ENCODE measurements at places on chromosomes 4 and X. TPM values are rescaled to one million over a fixed set of nuclear protein-coding genes. Genes with fewer than 3 reads are reported as not detected.

ADH6 gene
- not detected for total RNA-seq

DNA sequence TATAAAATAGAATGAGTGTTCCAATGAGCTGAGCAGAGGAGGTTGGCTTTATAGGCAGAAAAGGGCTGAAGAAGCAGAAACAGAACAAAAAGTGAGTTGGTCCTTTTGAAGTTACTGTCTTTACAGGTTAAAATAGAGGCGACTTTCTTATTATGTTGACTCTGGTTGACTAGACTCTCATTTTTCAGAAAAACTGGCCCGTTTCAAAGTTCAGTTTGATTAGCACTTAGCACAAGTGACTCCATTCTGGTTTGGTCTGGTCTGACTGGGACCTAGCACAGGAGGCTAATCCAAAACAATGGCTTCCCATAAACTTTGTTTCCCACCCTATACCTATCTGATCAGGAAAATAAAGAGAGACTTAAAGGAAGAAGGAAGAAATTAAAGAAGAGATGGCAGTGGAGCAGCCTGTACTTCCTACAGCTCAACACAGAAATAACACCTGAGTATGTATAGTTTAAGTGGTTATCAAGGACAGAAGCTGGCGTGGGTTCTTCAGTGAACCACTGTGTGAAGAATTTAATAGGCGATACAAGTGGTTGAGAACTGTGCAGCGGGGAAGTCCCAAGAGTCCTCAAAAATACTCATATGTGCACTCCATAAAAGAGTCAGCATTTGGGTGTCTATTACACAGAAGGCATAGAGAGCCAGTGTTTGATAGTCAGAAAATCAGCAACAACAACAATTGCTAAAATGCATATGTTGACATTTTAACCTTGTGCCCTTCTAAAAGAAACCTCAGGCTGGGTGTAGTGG lies 554.8 kb upstream of the HTR2C start:
- DNase-seq: peak; percentile 4

GRCh38 chrX:107766470-107767150 lies 9.0 kb downstream of the TSC22D3 start:
- DNase-seq: peak; percentile 65

GRCh38 chrX:96140796-96141195 lies 543.8 kb upstream of the DIAPH2 start:
- DNase-seq: no peak

SPANXB1 gene
- total RNA-seq: not detected

CSAG3 gene
- not detected for total RNA-seq

- DNase-seq: no peak
Measured at GRCh38 chr4:40245550-40245949, 48.7 kb downstream of the RHOH start.

DNA sequence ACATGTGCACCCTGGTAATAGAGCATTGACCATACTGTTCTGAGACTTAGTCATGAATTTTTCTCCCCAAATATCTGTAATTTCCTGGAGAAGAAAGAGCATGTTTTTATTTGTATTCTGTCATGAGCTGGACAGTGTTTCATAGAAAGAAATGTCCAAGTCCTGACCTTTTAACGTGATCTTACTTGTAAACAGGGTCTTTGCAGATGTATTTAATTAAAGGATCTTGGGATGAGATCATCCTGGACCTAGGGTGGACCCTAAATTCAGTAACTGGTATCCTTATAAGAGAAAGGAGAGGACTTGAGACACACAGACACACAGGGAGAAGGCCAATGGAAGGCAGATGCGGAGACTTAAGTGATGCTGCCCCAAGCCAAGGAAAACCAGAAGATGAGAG lies 3.6 kb downstream of the ADGRA3 start:
- DNase-seq: no peak

GRCh38 chr4:108589961-108590360 lies 30.4 kb upstream of the RPL34 start:
- no peak for DNase-seq

GRCh38 chr4:169114341-169114974 lies 104.4 kb upstream of the CBR4 start:
- no peak for DNase-seq

DNA sequence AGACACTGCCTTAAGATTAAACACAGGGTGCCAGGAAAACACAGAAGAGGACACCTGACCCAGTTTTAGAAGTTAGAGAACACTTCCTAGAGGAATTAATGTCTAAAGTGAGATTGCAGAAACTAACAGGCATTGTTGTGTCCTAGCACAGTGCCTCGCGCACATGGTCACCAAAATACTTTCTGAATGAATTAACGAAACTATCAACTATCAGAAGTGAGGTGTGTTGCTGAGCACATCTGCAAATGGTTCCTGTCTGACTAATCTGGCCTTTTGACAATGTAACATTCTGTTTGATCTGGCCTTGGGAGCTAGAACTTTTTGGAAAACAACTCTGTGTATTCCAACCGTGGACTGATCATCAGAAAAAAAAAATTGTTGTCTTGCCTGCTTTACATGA lies 556.8 kb upstream of the LCORL start:
- DNase-seq: no peak

FAM241A gene
- total RNA-seq: 7.2 TPM

F8A2 gene
- not detected for total RNA-seq

MAGEB1 gene
- not detected for total RNA-seq

PNCK gene
- total RNA-seq: not detected

DNA sequence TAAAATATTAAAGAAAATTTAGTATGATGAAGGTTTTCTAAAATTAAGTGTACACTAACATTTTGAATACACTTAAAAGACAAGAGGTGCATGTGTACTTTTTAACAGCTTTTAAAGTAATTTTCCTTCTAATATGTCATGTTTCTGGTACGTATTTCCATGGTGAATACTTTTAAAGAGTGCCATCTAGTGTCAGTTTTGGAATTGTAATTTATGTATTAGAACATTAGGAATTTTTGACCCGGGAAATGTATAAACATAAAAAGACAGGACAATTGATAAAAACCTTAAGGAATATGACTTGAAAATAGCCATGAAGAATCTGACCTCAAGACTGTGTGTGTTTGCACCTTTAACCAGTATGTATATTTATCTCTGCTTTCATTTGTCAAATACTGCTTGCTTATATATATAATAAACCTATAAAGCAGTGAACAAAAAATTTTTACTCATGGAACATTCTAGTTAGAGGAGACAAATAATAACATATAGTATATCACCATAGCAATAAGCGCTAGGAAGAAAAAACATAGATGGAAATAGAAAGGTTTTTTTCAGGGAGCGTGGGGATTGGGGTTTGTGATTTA lies 7.2 kb downstream of the GSTCD start:
- DNase-seq: no peak

DNA sequence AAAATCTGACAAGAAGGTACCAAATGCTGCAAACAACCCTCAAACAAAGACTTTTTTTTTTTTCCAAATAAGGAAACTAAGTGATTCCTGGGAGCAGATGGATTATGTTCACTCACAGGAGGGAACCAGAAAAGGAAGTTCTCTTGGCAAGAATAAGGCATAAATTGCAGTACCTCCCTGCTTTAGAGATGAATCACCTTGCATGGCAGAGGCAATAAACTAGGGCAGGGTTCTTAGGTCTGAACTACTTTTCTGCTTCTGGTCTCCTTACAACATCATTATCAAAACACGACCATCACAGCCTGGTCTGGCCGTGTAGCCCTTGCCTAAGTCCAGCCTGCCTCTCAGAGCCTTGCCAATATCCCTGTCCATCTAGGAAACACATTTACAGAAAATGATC lies 6.3 kb downstream of the TMEM31 start:
- DNase-seq: no peak

CACNA1F gene
- not detected for total RNA-seq

DNA sequence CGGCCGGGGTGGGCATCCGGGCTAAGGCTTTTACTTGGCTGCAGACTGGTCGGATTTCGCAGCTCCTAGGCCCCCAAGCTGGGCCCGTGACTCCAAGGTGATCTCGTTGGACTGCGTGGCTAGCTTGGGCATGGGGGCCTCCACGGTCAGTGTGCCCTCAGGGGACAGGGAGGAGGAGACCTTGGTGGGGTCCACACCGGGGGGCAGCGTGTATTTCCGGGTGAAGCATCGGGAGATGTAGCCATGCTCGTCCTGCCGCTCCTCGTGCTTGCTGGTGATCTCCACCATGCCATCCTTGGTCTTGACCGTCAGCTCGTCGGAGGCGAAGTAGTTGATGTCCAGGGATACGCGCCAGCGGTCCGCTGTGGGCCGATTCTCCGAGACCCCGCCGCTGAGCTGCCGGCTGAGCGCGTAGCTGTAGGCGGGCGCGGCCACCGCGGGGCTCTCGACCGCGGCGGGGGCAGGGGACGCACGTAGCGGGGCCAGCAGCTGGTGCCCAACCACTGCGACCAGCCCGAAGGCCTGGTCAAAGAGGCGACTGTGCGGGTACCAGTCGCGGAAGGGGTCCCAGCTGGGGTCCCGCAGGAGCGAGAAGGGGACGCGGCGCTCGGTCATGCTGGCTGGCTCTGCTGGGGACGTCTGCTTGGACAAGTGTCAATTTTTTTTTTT lies 881 bp upstream of the CACNA1F start:
- no peak for DNase-seq

DNA sequence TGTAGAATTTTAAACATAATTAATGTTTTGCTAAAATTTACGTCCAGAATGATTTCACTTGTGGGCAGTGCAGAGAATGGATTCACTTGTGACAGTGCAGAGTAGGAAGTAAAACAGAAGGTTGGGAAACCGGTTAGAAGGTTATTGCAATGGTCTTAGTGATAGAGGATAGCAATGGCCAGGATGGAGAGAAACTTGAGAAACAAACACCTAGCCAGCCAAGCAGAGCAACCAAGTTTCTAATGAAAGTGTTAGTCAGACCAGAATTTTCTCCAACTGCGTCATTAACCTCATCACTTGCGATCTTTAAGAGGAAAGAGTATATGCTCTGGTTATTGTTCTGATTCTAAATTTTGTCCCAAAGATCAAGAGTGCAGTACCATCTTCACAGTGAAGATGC lies 50.0 kb upstream of the TBC1D9 start:
- no peak for DNase-seq

GRCh38 chr4:948101-948935 lies 16.1 kb downstream of the TMEM175 start:
- DNase-seq: no peak

MAGEA8 gene
- total RNA-seq: not detected

DNA sequence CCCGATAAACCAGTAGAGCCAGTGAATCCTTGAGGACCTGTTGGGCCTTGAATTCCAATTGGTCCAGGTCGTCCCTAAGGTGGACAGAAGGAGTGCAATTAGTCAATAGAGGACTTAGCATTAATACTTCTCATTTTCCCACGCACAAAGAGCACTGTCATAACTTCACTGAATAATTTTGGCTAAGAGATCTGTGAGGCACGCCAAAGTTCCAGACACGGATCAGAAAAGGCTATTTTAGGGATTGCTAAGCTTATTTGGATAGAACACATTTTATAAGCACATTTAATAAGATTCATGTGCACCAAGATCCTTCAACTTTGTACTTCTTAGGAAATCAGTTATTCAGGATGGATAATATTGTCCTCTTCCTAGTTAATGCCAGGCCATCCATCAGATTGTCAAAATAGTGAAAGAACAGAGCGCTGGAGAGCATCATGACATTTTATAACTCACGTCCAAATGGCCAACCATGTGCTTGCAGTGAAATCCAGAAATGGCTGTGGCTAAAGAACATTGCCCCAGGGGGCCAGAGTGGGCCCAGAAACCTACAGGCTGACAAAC lies 129.8 kb downstream of the ATG4A start:
- no peak for DNase-seq

FGF16 gene
- 0.22 TPM for total RNA-seq

IDS gene
- 76.8 TPM for total RNA-seq

UPF3B gene
- total RNA-seq: 4.0 TPM

- peak; percentile 48 for DNase-seq
Measured at GRCh38 chr4:8194306-8195242, 4.5 kb upstream of the SH3TC1 start.

- DNase-seq: peak; percentile 34
Measured at GRCh38 chrX:103554687-103555424, 30.5 kb upstream of the TCEAL4 start.

- no peak for DNase-seq
Measured at GRCh38 chr4:2785613-2786012, 7.3 kb upstream of the SH3BP2 start.

TEX11 gene
- not detected for total RNA-seq

CPEB2 gene
- total RNA-seq: 18.9 TPM

AWAT2 gene
- not detected for total RNA-seq

TLR7 gene
- 0.54 TPM for total RNA-seq

PKD2 gene
- 50.0 TPM for total RNA-seq

SNCA gene
- 5.3 TPM for total RNA-seq

- DNase-seq: no peak
Measured at GRCh38 chr4:26226629-26227376, 94.0 kb upstream of the RBPJ start.

SPANXA2 gene
- total RNA-seq: not detected

DNA sequence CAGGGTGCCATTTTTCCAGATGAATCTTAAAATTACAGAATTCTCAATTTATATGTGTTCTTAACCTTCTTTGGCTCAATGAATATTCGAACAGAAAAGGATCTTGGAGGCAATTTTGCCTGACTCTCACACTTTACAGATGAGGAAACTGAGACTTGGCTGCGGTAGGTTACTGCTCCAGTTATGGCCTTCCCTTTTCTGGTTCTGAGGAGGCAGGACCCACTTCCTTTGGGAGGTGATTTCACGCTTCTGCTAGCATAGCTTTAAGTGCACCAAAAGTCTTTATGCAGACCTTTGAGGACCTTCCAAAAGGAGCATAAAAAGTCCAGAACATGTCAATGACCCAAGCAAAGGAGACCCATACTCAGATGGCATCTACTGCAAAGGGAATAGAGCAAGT lies 44.7 kb upstream of the KLF3 start:
- DNase-seq: no peak

DNA sequence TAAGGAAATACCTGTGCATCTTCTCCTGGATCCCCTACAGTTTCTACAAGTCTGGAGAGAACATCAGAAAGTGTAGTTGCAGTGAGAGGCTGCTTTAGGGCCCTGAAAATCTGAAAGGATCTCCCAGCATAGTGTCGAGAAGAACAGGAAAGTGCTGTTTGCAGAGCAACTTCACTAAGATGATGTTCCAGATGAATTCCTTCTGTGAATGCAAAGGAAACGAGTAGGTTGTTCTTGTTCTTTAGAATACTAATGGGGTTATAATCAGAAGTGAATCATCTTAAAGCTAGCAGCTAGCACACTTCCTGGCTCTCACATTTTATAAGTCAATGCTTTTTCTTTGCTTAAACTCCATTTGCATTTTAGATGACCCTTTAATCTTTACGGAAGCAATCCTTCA lies 53.7 kb downstream of the ZAR1 start:
- DNase-seq: no peak

RNF128 gene
- total RNA-seq: 46.5 TPM

DNA sequence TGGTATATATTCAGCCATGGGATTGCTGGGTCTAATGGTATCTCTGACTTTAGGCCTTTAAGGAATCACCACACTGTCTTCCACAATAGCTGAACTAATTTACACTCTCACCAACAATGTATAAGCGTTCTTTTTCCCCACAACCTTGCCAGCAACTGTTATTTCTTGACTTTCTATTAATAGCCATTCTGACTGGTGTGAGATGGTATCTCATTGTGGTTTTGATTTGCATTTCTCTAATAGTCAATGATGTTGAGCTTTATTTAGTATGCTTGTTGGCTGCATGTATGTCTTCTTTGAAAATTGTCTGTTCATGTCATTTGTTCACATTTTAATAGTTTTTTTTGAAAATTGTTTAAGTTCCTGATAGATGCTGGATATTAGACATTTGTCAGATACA lies 235.2 kb downstream of the HEPH start:
- DNase-seq: no peak

- no peak for DNase-seq
Measured at GRCh38 chr4:154019811-154020210, 230.9 kb upstream of the SFRP2 start.

- DNase-seq: no peak
Measured at GRCh38 chrX:98409867-98410266, 1526.2 kb downstream of the RPA4 start.

Data from thyroid gland (tissue), 4 donors.